ENCODE measurements at places on chromosomes 12 and 14. TPM values are rescaled to one million over a fixed set of nuclear protein-coding genes. Genes with fewer than 3 reads are reported as not detected.

The INHBE gene
- polyA plus RNA-seq, result not detected

The MYH7 gene
- polyA plus RNA-seq, result 0.06 TPM

The PIWIL1 gene
- polyA plus RNA-seq, result 0.26 TPM

The WIF1 gene
- polyA plus RNA-seq, result not detected

- DNase-seq, result no peak
Measured at GRCh38 chr12:52774629-52775250, 2.4 kb downstream of the KRT76 start.

Data from spleen (tissue), 13 donors.